Stimulated activated CD4-positive, alpha-beta T cell treated with anti-CD3 and anti-CD28 coated beads, Interleukin-1b, Interleukin-23, amount 100 ng/mL, for 4 hours (primary cell): ENCODE measurements at places on chromosomes 7 and 10.

- DNase-seq: no peak
Measured at GRCh38 chr10:124229201-124229988, 136.0 kb upstream of the CHST15 start.

DNA sequence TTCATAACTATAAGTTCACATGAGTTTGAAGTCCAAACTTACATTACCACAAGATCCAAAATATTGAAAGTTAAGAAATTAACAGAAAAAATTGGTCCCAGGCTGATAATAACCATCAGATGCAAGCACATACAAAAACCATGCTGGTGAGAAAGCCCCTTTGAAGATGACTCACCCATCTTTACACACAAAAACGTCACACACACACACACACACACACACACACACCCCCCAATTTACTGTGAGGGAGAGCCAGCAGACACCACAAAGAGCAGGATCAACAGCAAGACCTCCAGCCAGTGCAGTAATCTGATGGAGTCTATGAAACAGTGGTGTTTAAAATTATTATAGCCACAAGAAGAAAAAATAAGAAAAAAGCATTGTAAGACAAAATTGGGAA lies 50.1 kb upstream of the DRGX start:
- no peak for DNase-seq

GRCh38 chr10:78464856-78465267 lies 431.2 kb downstream of the RPS24 start:
- no peak for DNase-seq

- no peak for DNase-seq
Measured at GRCh38 chr7:107995184-107996071, 7.5 kb downstream of the LAMB1 start.

DNA sequence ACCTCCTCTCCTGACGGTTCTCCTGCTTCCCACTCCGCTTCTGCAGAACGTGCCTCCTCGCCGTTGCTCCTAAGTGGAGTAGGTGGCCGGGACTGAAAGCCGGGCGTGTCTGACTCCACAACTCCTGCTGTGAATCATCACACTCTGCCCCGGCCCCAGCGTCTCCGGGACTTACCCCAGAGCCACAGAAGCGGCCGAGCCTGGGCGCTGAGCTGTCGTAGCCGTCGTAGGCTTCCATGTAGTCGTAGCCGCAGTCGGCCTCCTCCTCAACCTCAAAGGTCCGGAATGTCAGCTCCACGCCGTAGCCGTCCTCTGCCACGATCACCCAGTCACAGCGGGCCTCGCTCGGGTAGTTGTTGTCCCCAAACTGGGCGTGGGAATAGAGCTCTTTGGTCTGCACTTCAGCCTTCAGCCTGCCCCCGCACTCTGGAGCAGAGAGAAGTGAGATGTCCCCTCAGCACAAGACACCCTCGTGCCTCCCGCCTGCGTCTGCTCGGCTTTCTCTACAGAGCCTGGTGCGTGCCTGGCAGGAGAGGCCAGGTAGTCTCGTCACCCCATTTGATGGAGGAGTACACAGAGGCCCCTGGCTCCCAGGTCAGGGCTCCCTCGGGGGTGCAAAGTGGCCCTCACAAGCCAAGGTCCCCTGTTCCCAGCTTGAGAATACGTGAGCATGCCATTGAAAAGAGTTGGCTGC lies 11.2 kb upstream of the OPALIN start:
- no peak for DNase-seq

DNA sequence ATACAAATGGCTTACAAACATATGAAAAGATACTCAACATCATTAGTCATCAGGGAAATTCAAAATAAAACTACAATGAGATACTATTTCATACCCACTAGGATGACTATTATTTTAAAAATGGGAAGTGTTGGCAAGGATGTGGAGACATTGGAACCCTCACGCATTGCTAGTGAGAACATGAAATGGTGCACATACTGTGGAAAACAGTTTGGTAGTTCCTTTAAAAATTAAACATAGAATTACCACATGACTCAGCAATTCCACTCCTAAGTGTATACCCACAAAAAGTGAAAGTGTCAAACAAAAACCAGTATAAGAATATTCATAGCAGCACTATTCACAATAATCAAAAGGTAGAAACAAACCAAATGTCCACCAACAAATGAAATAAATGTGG lies 48.5 kb upstream of the SHTN1 start:
- DNase-seq: no peak

- no peak for DNase-seq
Measured at GRCh38 chr10:31479752-31480151, 160.7 kb downstream of the ZEB1 start.

DNA sequence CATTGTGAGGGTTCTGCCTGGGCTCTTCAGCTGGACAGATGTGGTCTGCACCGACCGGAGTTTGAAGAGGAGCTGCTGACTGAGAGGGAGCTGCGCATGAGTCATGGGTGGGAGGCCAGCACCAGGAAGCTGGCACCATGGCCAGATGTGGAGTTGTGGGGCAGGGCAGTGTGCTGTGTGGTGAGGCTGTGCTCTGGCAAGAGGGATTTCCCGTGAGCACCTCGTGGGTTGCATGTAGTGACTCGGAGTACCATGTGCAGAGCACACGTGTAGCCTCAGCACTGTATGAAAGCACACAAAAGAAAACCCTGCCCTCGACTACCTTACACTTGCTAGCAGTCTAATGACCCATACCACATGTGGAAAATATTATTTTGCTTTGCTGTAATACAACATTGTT lies 103.4 kb downstream of the WNT2 start:
- DNase-seq: no peak

DNA sequence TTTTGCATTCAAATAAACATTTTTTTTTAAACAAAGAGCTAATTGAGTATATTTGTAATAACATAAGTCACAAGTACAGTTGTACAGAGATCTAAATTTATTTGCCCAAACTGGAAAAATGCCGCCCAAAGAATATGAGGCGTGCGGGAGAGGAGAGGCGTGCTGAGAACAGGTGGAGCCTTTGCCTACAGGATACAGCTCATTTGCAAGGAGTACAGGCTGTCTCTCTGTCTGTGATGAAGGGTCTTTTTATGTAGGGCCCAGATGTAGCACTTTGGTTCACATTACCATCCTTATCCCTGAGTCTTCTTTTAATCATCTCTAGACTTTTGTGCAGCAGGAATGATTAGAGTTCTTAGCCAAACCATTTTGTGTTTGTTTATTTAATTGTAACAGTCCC lies 58.2 kb downstream of the POU6F2 start:
- DNase-seq: no peak

DNA sequence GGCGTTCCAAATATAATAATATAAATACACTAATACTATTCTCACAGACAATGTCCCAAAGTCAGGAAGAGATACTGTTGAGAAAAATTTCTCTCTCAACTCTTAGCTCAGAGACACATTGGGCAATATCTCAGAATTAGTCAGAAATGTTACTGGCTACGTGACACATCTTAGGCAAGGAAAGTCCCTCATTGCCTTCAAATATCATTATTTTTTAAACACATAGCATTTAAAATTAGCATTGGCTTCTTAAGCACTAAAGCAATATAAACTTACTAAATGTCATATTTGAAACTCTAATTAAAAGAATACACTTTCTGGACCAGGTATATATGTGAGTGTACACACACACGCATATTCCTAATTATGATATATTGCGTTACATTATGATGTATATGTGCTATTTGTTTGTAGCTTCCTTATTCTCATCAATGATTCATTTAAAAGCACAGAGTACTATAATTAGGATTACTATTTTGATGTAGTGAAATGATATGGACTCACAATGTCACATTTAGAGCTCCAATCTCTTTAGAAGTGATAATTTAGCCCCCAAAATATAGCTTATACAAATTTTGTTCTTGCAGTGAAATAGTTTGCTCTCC lies 255.8 kb downstream of the TWIST1 start:
- DNase-seq: no peak

- no peak for DNase-seq
Measured at GRCh38 chr10:125779403-125780327, 4.0 kb upstream of the MMP21 start.

DNA sequence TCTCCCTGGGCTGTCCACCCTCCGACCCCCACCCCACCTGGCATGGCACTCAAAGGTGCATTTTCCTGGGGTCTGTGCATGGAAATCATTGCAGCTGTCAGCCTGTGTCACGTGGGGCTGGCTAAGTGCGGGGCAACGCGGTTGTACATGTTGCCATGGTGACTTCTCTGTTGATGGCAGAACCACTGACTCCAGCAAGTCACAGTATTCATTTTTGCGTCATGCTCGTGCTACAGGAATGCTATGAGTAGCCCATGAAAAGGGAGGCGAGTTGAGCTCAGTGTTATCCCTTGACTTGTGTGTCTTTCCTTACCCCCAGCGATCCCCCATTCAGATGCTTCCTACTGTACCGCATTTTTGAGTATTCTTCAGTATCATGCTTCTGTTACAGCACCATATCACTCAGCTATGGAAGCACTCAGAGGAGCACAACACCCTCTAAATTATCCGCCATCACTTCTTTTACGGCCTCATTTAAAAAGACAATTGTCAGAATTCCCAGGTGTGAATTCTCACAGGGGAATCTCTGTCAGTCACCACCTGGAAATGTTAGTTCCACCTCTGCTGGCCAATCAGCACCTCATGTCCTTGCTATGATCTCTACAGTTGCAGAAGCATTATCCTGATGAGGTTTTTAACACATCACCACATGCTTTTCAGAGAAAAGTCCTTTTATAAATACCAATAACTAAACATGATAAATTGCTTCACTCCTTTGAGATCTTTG lies 194.4 kb upstream of the C7orf33 start:
- DNase-seq: no peak

DNA sequence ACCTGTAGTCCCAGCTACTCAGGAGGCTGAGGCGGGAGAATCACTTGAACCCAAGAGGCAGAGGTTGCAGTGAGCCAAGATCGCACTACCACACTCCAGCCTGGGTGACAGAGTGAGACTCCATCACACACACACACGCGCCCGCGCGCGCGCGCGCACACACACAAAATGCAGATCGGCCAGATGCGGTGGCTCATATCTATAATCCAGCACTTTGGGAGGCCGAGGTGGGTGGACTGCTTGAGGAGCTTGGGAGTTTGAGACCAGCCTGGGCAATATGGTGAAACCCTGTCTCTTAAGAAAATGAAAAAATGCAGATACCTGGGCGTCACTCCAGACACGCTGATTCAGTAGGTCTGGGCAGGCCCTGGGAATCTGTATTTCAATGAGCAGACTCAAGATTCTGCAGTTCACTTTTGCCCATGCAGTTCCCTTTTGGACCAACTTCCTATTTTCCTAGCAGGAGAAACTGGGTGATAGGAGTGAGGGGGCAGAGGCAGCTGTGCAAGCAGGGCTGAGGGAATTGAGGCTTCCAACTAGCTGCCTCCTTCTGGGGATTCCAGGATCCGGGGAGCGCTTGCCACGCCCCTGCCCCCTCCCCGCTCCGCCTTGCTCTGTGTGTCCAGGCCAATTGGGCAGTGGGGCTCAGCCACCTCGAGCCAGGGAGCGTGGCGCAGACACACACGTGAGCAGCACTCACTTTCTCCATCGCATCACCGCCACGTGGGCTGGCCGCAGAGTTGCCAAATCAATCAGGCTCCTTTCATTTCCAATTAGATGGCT lies 173.6 kb downstream of the SH3PXD2A start:
- DNase-seq: no peak

DNA sequence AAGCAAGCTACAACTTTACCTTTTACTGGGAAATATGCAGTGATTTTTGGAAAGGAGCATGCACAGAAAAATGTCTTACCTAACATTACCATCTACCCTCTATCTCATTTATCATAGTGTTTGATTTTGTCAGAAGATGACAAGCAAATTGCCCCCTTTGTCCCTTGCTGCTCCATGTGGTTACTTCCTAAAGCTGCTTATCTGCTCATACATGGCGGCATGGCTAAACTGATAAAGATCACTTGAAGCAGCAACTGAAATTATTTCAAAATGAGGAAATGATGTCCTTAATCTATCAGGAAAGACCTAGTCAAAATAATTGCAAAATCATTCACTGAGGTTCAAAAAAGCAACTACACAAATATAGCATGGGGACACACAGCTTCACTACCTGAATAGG lies 1198.5 kb upstream of the SORCS1 start:
- DNase-seq: no peak

- no peak for DNase-seq
Measured at GRCh38 chr7:148135116-148135515, 455.4 kb upstream of the C7orf33 start.

DNA sequence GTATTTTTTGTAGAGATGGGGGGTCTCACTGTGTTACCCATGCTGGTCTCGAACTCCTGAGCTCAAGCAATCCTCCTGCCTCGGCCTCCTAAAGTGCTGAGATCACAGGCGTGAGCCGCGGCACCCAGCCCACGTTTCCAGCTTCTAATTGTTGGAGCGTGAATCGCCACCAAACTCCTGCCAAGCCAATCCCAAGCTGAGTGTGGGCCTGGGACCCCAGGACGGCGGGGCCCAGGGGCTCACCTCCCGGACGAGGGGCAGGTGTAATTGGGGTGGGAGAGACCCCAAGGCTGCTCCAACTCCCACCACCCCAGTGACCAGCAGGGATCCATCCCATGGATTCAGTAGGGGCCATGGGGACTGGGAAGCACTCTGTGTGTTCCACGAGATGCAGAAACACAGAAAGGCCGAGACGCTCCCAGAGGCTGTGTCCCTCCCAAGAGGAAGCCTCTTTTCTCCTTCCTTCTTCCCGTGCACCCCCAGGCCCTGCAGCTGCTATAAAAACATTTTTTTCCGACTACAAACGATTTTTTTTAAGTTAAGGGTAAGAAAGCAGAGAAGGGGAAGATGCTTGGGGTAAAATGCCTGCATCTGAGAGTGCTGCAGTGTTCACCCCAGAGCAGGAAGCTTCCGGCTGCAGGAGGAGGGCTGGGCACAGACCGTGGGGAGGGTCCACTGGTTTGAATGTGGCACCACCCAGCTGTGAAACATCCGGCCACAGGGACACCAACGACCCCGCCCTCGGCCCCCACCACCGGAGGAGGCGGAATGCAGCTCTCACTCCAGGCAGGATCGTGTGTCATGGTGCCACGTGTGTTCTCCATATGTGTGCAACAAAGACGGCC lies 76.5 kb downstream of the MICALL2 start:
- no peak for DNase-seq

GRCh38 chr7:129489491-129489890 lies 12.8 kb upstream of the SMKR1 start:
- no peak for DNase-seq

DNA sequence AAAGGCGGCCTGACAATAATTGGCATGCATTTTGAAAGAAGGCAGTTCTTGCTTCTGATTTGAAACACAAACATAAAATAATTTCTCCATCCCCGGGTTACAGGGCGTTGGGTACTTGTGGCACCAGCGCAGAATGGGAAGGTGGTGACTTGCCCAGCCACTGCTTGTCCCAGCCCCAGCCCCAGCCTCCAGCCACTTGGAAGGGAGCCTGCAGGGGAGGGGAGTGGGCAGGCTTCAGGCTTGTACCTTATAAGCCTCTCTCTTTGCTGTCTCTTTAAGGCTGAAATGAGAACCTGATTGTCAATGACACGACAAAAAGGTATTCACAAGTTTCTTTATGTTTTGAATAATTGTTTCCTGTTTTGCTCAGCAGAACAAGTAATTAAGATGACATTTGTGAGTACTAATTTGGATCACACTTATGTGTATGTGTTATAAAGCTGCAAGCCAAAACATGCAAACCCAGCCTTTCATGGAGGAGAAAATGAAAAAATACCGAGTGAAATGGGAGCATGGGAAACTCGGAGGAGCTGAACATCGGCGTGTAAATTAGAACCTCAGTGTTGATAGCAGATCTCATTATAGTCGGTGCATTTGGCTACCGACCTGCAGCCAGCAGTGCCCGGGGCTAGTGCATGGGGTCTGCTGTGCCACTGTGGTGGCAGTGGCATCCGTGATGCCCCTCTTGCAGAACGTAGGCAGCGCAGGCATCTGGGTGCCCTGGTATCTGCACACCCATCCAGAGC lies 129.9 kb downstream of the EBF3 start:
- no peak for DNase-seq

GRCh38 chr10:104577861-104578521 lies 63.1 kb upstream of the SORCS3 start:
- DNase-seq: no peak
